ENCODE measurements at places on chromosomes 11 and 22.

- DNase-seq = no peak
These were observed 15.4 kb upstream of the ST14 start for GRCh38 chr11:130144141-130144540.

- peak; percentile 78 for DNase-seq
These were observed 75.9 kb upstream of the PRR5 start for GRCh38 chr22:44625981-44626687.

DNA sequence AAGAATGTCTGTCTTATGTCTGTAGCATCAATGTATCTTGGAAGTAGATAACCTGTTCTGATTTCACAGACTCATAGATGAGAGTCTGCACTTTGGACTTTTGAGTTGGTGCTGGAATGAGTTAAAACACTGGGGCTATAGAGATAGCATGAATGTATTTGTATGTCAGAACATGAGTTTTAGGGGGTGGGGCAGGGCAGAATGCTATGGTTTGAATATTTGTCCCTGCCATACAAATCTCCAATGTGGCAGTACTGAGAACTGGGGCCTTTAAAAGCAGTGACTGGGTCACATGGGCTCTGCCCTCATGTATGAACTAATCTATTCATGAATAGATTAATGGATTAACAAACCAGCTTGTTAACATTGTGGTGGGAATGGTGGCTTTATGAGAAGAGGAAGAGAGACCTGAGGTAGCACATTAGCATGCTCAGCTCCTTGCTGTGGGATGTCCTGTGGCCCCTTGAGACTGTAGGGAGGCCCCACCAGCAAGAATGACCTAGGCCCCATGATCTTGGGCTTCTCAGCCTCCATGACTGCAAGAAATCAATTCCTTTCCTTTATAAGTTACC, 15.5 kb upstream of the OR52K1 start:
- DNase-seq = no peak

DNA sequence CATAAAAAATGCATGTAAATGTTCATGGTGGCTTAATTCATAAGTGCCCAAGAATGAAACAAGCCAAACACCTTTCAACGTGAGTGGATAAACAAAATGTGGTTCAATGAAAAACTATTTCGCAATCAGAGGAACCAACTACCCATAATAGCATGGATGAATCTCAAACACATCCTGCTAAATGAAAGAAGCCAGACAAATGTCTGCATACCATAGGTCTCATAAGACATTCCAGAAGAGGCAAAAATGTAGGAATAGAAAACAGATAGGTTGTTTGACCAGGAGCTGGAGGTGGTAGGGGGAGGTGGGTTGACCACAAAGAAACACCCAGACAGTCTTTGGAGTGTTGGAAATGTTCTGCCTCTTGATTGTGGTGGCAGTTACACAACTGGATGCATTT, 13.2 kb upstream of the OSBPL5 start:
- no peak for DNase-seq

- no peak for DNase-seq
These were observed 157.7 kb downstream of the DBX1 start for GRCh38 chr11:20002312-20003216.
